ENCODE measurements at places on chromosomes 1 and 21.

DNA sequence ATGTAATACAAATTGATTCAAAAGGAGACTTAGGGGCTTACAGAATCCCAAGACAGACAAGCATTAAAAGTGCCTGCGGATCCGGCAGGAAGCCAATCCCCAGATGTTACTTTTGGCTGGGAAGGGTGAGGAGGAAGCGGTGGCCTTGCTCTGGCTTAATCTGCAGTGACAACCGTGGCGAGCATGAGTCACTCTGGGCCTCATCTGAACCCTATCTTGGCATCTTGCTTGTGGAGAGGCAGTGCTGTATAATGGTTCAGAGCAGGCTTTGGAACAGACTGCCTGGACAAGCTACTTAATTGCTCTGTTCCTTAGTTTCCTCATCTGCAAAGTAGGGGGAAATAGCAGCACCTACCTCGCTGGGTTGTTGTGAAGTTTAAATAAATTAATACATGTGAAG, 74.1 kb downstream of the XCL2 start:
- peak; percentile 72 for DNase-seq

DNA sequence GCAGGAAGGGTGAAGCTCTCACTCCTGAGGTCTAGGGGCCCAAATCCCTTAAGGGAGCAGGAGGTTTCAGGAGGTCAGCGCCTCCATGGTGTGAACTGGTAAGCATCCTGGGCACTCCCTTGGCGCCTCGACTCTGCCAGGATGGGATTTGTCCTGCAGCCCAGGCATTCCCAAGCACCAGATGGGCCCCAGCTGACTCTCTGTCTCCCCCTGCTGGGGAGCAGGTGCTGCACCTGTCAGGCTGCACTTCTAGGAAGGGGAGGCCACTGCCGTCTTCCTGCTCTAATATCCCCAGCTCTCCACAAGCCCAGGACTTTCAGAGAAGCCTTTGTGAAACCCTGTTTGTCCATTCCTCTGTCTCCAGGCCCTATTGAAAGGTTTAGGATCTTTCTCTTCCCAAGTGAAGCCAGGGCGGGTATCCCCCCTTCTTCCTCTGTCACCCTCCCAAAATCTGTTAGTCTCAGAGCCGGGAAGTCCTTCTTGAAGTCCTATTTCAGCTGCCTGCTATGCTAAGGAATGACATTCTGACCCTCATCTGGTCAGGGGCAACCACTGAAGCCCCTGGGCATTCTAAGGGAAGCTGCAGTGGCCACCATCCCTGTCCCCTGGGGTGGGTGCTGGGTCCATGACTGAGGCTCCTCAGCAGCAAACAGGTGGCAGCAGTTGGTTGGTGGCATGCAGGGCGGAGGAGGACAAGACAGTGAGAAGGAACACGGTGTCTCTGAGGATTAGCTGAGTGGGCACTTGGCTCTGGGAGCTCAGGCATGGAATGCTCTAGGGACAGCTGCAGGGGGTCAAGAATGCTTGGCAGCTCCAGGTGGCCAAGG, 3.2 kb downstream of the MYBPH start:
- DNase-seq: no peak

DNA sequence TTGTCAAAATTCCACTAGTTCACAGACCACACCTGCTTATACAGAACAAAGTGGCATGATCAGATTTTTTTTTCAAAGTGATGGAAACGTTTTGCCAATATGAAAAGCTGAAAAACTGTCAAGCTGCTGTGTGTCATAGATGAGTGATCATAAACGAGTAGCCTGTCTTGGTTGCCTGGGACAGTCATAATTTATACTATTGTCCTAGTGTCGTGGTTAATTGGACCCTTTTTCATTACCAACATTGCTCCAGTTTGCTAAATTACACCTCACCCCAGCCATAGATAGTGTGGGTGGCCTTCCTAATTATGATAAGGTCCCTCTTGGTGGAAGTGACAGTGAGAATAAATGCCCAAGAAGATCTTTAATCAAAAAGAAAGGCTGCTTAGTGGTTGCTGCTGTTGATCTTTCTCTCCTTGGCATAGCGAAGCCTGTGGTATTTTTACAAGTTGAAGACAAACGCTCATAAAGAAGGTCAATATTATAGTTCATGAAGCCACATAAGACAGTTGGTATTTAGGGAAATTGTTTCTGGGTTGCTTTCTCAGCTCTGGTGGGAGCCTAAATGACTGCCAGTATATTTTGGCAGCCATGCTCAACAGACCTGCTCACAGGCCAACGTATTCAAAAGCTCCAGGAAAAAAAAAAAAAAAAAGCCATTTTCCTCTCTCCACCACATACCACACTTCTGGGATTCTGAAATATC, 478.1 kb downstream of the PLA2G4A start:
- no peak for DNase-seq

DNA sequence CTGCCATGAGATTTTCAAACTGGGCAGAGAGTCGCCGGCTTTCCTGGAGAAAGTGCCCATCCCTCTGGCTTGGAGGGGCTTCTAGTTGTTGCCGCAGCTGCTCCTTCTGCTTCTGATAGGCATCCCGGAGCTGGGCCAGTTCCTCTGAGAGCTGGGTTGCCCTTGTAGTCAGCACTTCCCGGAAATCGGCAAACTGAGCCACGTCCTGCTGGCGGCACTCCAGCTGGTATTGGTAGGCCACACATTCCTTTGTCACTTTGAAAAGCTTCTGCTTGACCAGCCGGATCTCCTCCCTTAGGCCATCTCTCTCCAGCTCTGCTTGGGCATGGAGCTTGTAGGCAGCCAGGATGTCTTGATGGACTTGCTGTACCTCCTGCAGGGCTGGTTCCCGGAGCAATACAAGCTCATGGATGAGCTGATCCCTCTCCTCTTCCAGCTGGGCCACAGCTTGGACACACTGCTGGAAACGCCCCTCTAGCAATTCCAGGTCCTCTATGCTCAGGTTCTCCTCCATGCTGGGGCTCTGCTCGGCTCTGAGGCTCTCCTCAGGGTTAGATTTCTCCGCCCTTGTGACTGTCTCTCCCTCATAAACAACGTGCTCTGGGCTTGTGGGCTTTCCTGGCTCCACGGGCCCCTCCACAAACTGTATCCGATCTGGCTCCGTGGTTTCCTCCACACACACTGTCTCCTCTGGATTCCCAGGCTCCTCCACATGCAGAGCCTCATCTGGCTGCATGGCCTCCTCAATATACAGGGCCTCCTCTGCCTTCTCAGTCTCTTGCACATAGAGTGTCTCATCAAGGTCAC, 7.3 kb downstream of the SYNC start:
- DNase-seq: no peak

- no peak for DNase-seq
Observed at GRCh38 chr1:109252893-109253802, 3.8 kb downstream of the CELSR2 start.

GRCh38 chr21:30306884-30307283, 13.2 kb downstream of the KRTAP26-1 start:
- no peak for DNase-seq

GRCh38 chr1:158311066-158311465, 20.3 kb downstream of the CD1B start:
- DNase-seq: no peak

DNA sequence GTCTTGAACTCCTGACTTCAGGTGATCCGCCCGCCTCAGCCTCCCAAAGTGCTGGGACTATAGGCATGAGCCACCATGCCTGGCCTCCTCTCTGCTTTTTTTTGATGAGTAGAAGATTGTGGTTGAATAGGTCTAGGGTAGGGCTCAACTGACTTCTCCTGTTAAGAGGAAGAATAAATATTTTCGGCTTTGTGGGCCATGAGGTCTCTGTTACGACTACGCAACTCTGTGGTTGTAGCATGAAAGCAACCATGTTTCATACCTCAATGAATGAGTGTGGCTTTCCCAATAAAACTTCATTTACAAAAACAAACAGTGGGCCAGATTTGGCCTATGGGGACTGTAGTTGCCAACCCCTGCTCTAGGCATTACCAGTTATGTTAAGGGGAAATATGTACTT, 67.8 kb downstream of the NID1 start:
- DNase-seq: no peak

GRCh38 chr1:6274622-6275139, 13.8 kb upstream of the GPR153 start:
- DNase-seq: no peak

DNA sequence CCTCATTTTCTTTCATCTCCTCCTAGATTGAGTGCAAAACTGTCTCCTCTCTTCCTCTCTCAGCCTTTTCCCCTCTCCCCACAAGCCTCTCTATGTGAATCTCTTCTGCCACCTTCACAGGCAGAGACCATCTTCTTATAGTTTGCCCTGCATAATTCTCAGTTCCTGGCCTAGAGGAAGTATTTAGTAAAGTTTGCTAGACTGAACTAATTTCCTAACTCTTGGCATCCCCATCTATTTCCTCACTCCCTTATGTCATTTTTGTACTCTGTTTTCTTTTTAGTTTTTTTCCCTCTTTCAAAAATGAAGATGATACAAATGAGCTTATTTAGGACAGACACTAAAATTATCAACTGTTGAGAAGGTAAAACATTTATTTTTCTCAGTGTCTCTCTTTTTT, 66.0 kb downstream of the XCL2 start:
- DNase-seq: no peak

GRCh38 chr1:64358692-64359091, 111.2 kb upstream of the CACHD1 start:
- DNase-seq: no peak

- no peak for DNase-seq
Observed at GRCh38 chr21:44304011-44304616, 4.3 kb downstream of the PFKL start.

DNA sequence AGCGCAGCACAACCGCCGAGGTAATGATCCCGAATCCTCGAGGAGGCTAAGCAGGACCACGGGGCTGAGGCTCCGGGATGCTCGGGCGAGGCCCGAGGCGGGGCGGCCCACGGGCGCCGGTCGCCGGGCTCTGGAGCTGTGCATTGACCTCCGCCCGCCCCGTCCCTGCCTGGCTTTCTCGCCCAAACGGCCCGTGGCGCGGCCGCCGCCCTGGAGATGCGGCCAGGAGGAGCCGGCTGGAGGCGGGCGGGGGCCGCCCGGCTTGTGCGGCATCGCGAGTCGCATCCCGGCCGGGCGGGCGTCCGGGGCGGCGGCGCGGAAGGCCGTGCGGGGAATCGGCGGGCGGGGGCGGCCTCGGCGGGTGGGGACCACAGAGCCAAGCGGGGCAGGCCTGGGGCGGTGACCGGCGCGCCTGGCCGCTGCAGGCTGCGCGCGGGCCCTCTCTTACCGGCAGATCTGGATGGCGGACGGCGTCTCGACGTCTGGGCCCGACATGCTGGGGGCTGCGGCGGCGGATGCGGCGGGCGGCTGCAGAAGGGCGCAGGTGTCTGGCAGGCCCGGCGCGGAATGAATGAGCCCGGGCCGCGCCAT, 663 bp downstream of the ACOT7 start:
- DNase-seq: no peak

GRCh38 chr21:30209601-30210000, 6.3 kb downstream of the CLDN8 start:
- DNase-seq: no peak

- DNase-seq: no peak
Observed at GRCh38 chr1:71422221-71422620, 341.4 kb upstream of the ZRANB2 start.

DNA sequence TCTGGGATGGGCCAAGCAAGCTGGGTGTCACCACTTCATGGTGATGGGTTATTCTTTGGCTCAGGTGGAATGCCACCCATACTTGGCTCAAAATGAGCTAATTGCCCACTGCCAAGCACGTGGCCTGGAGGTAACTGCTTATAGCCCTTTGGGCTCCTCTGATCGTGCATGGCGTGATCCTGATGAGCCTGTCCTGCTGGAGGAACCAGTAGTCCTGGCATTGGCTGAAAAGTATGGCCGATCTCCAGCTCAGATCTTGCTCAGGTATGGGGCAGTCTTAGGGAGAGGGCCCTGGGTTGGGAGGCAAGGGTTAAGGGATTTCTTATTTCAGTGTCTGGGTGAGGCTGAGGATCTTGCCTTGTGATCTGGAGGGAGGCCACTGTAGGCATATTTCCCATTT, 15.4 kb upstream of the NASP start:
- no peak for DNase-seq

DNA sequence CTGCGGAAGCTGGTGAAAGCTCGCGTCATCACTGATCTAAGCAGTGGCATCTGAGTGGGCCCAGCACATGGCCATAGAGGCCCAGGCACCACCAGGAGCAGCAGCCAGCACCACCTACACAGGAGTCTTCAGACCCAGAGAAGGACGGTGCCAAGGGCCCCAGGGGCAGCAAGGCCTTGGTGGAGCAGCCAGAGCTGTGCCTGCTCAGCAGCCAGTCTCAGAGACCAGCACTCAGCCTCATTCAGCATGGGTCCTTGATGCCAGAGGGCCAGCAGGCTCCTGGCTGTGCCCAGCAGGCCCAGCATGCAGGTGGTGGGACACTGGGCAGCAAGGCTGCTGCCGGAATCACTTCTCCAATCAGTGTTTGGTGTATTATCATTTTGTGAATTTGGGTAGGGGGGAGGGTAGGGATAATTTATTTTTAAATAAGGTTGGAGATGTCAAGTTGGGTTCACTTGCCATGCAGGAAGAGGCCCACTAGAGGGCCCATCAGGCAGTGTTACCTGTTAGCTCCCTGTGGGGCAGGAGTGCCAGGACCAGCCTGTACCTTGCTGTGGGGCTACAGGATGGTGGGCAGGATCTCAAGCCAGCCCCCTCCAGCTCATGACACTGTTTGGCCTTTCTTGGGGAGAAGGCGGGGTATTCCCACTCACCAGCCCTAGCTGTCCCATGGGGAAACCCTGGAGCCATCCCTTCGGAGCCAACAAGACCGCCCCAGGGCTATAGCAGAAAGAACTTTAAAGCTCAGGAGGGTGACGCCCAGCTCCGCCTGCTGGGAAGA, 3.2 kb upstream of the ARTN start:
- DNase-seq: no peak

GRCh38 chr1:21192871-21193270, 16.2 kb upstream of the EIF4G3 start:
- no peak for DNase-seq

DNA sequence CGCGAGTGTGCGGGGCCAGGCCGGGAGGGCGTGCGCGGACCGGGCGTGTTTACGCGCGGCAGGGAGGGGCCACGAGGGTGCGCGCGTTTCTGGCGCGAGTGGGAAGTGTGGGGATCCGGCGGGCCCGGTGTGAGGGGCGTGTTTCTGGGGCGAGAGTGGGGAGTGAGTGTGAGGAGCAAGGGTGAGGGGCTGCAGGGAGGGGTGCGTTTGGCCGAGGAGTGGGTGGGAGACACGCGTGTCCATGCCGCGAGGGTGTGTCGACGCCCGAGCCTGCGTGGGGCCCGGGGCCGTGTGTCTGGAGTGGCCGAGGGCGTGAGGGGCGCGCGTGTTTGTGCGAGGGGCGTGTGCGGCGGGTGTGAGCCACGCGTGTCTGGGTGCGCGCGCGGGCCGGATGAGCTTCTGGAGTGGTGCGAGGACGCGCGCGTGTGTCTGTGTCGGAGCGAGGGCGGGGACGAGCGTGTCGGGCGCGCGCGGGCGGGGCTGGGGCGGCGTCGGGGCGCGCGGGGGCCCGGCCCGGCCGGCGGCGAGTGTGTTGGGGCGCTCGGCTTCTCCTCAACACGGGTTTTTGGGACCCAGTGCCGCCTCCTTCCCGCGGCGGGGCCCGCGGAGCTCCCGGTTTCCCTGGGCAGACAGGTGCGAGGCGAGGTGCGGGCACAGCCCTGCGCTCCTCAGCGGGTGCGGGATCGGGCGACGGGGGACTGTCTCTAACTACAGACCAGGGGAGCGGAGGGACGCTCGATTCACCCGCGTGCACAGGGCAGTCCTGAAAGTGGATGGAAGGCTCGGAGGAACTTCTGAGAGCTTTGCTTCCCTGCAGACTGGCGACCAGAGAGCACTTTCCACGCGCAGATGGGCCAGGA, 65.8 kb upstream of the VAMP3 start:
- no peak for DNase-seq

Measured in left forelimb (tissue), 1 donor.